ENCODE measurements at places on chromosomes 3 and 15. TPM values are rescaled to one million over a fixed set of nuclear protein-coding genes. Genes with fewer than 3 reads are reported as not detected.

- no peak overlapping the region for H3K27ac ChIP-seq
- no peaks in the 10 kb centered on the region for H3K27me3 ChIP-seq
- H3K4me1 ChIP-seq = no peaks in the 10 kb centered on the region
- no peak for DNase-seq
Observed at GRCh38 chr3:150775001-150775599, 12.1 kb upstream of the SIAH2 start.

The CCR9 gene
- not detected for polyA plus RNA-seq

GRCh38 chr15:70453238-70453637 lies 310.1 kb downstream of the UACA start:
- peaks cover under 1% of the 10 kb centered on the region for H3K4me1 ChIP-seq
- peaks cover 4% of the 10 kb centered on the region for H3K27me3 ChIP-seq
- H3K36me3 ChIP-seq = no peaks in the 10 kb centered on the region

- no peaks in the 10 kb centered on the region for H3K27me3 ChIP-seq
- no peak overlapping the region for H3K27ac ChIP-seq
- no peaks in the 10 kb centered on the region for H3K36me3 ChIP-seq
- H3K4me3 ChIP-seq = no peak overlapping the region
- DNase-seq = no peak
Observed at GRCh38 chr3:126257984-126258383, 77.6 kb upstream of the ALDH1L1 start.

GRCh38 chr15:99578809-99579208 lies 13.0 kb downstream of the MEF2A start:
- peaks cover 99% of the 10 kb centered on the region for H3K4me1 ChIP-seq
- no peaks in the 10 kb centered on the region for H3K36me3 ChIP-seq
- no peaks in the 10 kb centered on the region for H3K27me3 ChIP-seq
- no peak for DNase-seq
- H3K27ac ChIP-seq = no peak overlapping the region

The KCNAB1 gene
- 1.4 TPM for polyA plus RNA-seq

All from heart right ventricle (tissue), 16 donors.